ENCODE measurements at places on chromosomes 1 and 21. TPM values are rescaled to one million over a fixed set of nuclear protein-coding genes. Genes with fewer than 3 reads are reported as not detected.

The SPRR2F gene
- total RNA-seq, result not detected

The CGN gene
- total RNA-seq, result 0.12 TPM

The TMOD4 gene
- 3.2 TPM for total RNA-seq

The ACTN2 gene
- total RNA-seq, result not detected

The ZYG11A gene
- total RNA-seq, result 0.05 TPM

The NMNAT2 gene
- 0.05 TPM for total RNA-seq

The CELA3B gene
- not detected for total RNA-seq

The BGLAP gene
- 3.5 TPM for total RNA-seq

The UAP1 gene
- 16.3 TPM for total RNA-seq

The CDC42 gene
- 360 TPM for total RNA-seq

The ANP32E gene
- 123 TPM for total RNA-seq

The GALE gene
- total RNA-seq, result 18.7 TPM

The MROH7 gene
- total RNA-seq, result not detected

The CELA2A gene
- total RNA-seq, result not detected

The CD52 gene
- total RNA-seq, result 1,791 TPM

The OR2T29 gene
- total RNA-seq, result not detected

The KRTAP13-2 gene
- not detected for total RNA-seq
